ENCODE measurements at places on chromosomes 5 and 9.

DNA sequence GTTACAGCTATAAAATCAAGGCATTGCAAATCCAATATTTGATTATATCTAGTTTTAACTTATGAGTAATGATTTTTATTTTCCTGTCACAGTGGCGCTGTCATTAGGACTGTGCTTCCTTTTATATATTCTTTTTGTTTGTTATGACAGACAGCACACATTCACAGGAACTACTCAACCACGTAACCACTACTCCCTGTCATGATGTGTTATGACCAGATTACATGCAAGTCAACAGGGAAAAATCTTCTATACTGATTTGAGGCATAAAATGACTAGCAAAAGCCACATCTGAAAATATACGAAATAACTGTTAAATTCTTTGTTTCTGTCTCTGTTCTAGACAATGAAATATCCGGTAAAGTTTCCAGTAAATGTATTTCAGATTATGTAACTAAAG lies 25.4 kb downstream of the SREK1 start:
- no peak for DNase-seq

DNA sequence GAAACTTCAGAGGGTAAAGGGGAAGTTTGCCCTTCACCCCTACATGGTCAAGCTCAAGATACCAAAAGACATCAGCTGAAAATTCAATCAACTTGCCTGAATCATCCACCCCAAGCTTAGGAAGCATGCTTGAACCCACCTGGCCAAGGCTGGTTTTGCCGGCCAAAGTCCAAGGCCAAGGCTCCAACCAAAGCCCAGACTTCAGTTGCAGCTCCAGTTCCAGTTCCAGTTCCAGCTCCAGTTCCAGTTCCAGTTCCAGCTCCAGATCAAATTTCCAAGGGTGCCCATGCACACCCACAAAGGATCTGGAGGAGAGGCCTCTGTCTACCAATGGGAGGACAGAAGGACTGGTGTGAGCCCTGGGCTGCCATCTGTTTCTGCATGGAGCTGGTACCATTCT lies 4.6 kb upstream of the SERINC5 start:
- no peak for DNase-seq

GRCh38 chr5:9545992-9546851 lies at the start of gene SEMA5A:
Gene SEMA5A, minus strand, starts transcription at chr5:9546075. Its CDS starts 166,129 bp downstream, at chr5:9379946.
- DNase-seq: no peak

DNA sequence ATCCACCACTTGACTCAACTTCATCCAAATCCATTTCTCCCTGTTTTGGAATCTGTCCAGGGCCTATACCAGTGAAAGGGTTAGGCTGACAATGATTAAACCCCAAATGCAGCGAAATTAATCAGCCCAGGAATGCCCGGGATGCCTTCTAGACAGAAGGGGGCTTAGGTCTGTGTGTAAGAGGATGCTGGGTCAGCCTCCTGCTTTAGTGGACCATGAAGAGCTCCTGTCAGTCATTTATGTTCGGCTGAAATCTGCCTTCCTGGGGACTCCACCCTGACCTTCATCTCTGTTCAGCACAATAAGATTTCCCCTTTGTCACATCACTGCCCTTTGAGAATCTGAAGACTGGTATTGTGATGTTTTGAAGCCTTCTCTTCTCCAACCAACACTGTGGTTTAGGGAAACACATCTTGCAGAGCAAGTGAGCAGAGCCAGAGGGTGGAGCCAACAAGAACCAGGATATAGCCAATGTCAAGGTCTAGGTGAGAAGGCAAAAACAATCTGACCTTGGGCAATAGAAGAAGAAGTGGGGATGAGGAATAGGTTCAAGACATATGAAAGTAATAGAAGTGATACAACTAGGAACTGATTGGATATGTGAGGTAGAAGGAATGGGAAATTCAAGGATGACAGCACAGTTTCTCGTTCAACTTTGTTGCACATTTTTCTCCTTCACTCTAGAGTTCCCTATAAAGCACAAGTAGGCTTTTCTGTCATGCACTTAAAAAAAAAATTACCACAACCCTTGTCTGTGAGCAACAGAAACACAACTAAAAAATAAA lies 234.4 kb downstream of the ARHGAP26 start:
- DNase-seq: no peak

GRCh38 chr9:1514250-1514649 lies 464.1 kb downstream of the DMRT2 start:
- DNase-seq: no peak

DNA sequence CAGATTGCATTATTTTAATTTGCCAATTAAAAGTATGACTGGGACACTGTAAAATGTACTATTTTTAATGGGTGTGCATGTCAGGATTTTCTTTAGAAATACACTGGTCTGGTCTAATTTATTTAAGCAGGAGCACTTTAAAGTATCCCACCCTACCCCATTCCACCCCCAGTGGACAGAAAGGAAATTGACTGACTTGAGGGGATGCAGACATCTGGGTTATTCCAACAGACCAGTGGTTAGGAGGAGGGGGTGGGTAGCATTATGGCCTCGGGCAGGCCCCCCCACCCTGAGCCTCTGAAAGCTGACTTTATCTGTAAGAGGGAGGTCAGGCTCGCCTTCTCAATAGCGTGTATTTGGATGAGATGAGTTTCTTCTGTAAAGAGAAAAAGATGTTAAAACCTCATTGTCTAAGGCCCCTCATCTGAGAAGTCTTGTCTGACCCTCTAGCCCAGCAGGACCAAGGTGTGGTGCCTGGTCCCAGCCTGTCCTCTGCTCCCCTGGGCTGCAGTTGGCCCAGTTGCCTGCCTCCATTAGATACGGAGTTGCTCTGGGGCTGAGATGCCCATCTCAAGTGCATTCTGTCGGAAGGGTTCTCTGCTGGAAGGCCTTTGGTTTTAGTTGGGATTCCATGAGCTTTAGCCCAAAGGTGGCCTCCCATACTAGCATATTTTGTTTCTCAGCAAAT lies 4.4 kb downstream of the HNRNPAB start:
- DNase-seq: no peak

- DNase-seq: no peak
These were observed 45.5 kb upstream of the IFNE start for GRCh38 chr9:21527579-21527978.

- DNase-seq: no peak
These were observed 35.4 kb downstream of the CXXC5 start for GRCh38 chr5:139683295-139684271.

GRCh38 chr9:124356745-124357390 lies 58.4 kb downstream of the PSMB7 start:
- DNase-seq: no peak

DNA sequence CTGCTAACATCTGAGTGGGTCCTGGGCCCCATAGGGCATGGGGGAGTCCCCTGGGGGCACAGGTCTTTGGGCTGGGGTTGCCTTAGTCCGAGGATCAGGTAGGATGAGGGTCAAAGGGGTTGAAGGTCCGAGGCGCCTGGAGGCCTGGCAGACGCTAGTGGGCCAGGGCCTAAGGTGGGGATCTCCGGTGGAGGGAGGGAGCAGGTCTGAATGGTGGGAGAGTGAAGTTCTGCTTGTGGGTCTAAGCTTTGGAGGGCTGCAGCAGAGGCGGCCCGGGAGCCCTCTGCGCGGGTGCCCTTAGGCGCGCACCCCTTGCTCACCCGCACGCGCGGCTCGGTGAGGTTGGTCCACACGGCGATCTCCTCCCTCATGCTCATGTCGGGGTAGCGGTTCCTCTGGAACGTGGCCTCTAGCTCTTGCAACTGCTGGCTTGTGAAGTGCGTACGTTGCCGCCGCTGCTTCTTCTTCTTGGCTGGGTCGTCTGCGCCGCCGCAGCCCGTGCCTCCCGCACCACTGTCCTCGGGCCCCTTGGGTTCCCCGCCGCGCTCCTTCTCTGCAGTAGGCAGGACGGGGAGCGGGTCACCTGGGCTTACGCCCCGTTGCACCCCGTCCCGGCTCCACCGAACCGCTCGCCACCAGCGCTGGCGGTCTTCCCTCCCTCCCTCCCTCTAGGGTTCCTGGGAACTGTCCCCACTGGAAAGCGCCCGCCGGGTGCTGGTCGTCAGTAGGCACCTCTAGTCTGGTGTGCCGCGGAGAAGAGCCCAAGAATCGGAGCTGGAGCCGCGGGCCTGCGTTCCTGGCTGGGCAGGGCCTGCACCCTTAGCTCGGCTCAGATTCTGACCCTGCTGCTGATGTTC lies 2.8 kb downstream of the PITX1 start:
- DNase-seq: no peak

GRCh38 chr5:149302641-149303040 lies 31.0 kb downstream of the AFAP1L1 start:
- no peak for DNase-seq

GRCh38 chr5:64874753-64875152 lies 106.0 kb downstream of the CWC27 start:
- DNase-seq: no peak

GRCh38 chr5:114649878-114650277 lies 288.0 kb downstream of the KCNN2 start:
- DNase-seq: no peak

GRCh38 chr9:112233769-112234168 lies 58.7 kb upstream of the SUSD1 start:
- no peak for DNase-seq

GRCh38 chr5:135950611-135951010 lies 4.2 kb downstream of the LECT2 start:
- no peak for DNase-seq

Data from activated CD8-positive, alpha-beta memory T cell treated with anti-CD3 and anti-CD28 coated beads for 24 hours (primary cell).